ENCODE measurements at places on chromosomes 13 and 19.

GRCh38 chr19:54420383-54421168 lies 5.3 kb downstream of the TTYH1 start:
- no peak for DNase-seq

- DNase-seq = no peak
These were observed 13.0 kb downstream of the GAS6 start for GRCh38 chr13:113850722-113851479.

DNA sequence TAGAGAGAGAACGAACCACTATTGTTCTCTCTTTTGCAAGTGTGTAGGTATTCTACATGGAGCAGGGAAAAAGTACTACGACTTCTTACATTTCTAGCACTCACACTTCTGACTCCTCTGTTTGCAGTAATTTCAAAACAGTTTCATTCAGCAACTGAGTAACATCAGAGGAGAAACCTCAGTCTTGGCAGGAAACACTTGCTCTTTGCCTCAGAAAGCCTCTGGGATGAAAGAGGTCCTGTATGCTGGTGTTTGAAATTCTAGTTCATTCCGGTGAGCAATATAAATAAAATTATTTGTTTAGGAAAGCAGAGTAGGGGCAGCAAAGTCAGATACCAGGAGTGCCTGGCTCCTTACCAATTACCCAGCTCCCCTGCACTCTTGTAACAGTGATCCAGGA lies 595.5 kb downstream of the TBC1D4 start:
- DNase-seq = no peak

DNA sequence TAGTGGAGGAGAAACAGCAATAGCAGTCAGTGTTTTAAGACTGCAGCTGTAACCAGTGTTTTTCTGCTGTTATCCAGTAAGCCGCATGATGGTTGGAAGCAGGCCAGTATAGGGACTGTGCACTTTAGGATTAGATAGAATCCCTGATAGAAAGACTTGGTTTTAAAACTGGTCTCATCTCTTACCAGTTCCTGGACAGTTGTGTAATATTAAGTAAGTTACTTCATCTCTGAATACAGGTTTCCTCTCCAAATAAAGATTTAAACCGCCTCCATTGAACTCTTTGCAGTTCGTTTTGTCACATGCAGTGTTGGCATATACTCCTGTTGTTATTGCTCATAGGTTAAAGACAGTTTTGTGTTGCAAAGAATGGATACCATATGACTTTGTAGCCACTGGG lies 25.6 kb downstream of the URI1 start:
- DNase-seq = no peak

DNA sequence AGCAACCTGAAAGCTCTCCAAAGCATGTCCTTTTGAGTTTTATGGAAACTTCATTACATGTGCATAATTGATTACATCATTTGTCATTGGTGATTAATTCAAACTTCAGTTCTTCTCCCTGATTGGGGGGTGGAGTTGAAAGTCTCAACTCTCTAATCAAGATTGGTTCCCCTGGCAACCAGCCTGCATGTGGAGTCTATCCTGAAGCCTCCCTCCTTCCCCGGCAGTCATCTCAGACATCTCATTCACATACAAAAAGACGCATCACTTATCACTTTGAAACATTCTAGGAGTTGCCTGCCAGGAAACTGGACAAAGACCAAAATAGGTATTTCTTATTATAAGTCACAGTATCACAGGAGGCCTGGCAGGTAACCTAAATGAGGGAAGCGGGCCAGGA lies 50.5 kb downstream of the TEX26 start:
- DNase-seq = no peak

GRCh38 chr19:23851966-23852365 lies 62.7 kb upstream of the ZNF726 start:
- DNase-seq = no peak

DNA sequence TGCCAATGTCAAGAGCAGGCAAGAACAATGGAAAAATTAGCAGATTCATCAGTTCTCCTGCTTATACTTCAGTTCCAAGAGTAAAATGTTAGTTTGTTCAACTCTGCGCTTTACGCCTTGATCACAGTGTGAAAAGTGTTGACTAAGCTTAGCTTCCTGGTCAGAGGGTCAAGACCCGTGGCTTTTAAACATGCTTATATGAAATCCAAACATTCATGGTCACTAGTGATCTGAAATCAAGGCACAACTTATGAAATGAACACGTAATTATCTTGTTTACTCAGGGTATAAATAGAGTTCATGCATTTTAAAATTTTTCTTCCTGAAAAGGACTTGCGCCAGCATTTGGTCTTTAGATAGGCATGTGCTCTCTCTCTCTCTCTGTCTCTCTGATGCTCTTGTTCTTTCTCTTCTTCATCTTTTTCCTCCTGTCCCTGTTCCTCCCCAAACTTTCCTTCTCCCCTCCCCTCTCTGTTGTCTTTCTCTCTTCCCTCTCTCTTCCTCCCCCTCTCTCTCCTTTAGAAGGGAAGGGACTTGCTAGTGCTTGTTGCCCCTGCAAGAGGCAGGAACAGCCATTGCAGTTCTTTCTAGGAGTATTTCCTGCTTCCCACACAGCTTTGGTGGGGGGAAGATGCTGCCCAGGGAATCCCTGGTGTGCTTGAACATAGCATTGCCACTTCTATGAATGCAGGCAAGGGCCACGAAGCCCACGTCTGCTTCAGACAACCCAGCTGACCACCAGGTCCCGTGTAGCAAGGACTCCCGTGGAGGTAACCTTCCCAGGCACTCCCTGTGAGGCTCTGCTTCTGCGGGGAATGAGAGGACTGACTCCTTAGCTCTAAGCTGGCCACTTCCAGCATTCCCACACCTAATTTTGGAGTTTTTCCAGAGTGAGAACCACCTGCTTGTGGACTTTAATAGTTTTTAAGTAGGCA lies 7.1 kb upstream of the ZNF536 start:
- no peak for DNase-seq

GRCh38 chr13:97911311-97912138 lies 42.0 kb upstream of the IPO5 start:
- peak; percentile 71 for DNase-seq
